ENCODE measurements at places on chromosomes 6 and 20.

DNA sequence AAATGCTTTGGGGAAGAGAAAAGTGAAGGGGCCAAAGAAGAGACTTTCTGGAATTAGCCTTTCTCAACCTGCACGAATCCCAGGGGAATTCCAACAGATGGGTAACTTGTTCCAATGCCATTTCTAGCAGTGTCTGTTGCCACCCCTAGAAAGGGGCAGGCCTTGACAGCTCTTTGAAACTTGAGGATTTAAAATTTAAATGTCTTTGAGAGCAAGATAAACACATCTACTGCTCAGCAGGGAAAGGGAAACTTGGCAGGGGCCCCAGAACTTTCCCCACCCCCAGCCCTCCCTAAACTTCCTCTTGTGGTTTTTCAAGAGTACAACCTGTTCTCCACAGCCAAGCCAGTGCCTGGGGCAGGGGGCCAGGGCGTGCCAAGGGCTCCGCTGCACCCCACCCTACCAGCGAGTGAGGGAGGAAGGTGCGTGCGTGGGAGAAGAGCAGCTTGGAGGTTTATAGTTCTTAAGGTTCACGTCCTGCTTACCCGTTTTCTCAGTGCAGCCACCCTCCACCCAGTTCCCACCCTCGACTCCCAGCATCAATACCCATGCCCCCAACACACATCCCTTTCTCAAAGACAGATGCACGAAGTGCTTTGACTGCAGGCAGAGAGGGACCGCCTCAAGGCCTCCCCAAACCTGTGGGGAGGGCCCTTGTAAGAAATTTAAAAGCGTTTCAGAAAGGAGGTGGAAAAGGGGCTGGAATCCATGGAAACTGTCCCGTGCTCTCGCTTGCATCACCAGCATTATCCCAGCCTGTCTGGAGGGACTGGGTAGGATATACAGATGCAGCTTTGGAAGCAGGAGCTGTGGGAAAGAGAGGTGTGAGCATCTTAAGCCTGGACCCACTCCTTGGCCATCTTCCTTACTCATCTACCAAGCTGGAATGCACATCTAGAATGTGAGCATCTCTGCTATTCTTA, 4.5 kb upstream of the TAF8 start:
- H3K4me3 ChIP-seq, result peak overlapping the region; percentile 98
- no peaks in the 10 kb centered on the region for H3K36me3 ChIP-seq
- H3K4me1 ChIP-seq, result peaks cover 85% of the 10 kb centered on the region
- no peaks in the 10 kb centered on the region for H3K27me3 ChIP-seq

DNA sequence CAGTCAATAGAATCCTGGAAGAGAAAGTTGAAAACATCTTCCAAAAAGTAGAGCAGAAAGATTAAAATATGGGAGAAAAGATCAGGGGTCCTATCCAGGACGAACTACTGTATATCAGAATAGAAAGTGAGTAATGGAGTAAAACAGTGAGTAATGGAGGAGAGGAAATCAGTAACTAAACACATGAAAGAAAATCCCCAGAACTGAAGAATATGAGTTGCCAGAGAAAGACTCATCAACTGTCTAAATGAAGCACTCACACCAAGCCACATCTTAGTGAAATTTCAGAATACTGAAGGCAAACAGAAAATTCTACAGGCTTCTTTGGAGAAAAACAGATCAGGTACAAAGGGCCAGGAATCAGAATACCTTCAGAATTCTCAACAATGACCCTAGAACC, 14.9 kb downstream of the IL17A start:
- DNase-seq, result no peak
- no peaks in the 10 kb centered on the region for H3K36me3 ChIP-seq
- H3K27me3 ChIP-seq, result no peaks in the 10 kb centered on the region
- H3K27ac ChIP-seq, result no peak overlapping the region
- H3K4me3 ChIP-seq, result no peak overlapping the region

GRCh38 chr6:72696055-72696454, 74.2 kb downstream of the KCNQ5 start:
- no peaks in the 10 kb centered on the region for H3K4me1 ChIP-seq
- H3K36me3 ChIP-seq, result no peaks in the 10 kb centered on the region
- DNase-seq, result no peak
- H3K27me3 ChIP-seq, result no peaks in the 10 kb centered on the region

- no peak overlapping the region for H3K4me3 ChIP-seq
- no peaks in the 10 kb centered on the region for H3K27me3 ChIP-seq
- no peak for DNase-seq
- H3K4me1 ChIP-seq, result no peaks in the 10 kb centered on the region
- no peak overlapping the region for H3K27ac ChIP-seq
These were observed 17.9 kb downstream of the CUL9 start for GRCh38 chr6:43199912-43200311.

DNA sequence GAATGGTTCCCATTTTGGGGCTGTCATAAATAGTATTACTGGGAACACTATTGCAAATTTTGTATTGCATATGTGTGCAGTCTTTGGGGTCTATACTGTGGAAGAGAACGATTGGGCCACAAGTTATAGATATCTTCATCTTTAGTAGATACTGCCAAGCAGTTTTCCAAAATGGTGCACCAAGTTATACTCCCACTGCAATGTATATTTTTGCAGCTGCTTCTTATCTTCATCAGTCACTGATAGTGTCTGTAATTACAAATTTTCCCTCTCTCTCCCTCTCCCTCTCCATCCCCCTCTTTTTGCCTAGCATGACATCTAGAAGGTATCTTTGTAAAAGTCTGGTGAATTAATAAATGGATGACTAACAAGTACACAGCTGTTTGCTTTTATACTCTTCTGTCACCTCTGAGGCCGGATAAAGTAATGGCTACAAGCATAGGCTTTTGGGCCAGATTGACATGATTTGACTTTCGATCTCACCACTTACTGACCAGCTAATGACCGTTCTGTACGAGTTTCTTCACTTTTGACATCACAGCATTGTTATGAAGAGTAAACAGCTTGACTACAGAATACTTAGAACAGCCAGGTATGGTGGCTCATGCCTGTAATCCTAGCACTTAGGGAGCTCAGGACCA, 113.3 kb upstream of the SLC2A12 start:
- no peak overlapping the region for H3K27ac ChIP-seq
- DNase-seq, result no peak
- H3K36me3 ChIP-seq, result no peaks in the 10 kb centered on the region
- H3K27me3 ChIP-seq, result no peaks in the 10 kb centered on the region
- H3K4me1 ChIP-seq, result no peaks in the 10 kb centered on the region

GRCh38 chr6:144777249-144777648, 492.1 kb downstream of the UTRN start:
- DNase-seq, result no peak
- peaks cover 41% of the 10 kb centered on the region for H3K36me3 ChIP-seq
- H3K4me3 ChIP-seq, result no peak overlapping the region
- H3K27me3 ChIP-seq, result no peaks in the 10 kb centered on the region
- no peaks in the 10 kb centered on the region for H3K4me1 ChIP-seq

DNA sequence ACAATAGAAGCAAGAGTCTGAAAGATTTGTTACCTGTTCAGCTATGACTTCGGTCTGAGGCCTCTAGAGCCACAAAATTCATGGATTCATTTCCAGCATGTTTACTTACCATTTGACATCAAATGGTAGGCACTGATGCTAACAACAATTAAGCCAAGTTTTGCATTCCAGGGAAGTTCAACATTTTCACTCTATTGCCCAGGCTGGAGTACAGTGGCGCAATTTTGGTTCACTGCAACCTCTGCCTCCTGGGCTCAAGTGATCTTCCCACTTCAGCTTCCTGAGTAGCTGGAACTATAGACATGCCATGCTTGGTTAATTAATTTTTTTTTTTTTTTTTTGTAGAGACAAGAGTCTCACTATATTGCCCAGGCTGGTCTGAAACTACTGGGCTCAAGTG, 114.1 kb upstream of the SGK1 start:
- H3K27me3 ChIP-seq, result no peaks in the 10 kb centered on the region
- H3K27ac ChIP-seq, result no peak overlapping the region
- no peaks in the 10 kb centered on the region for H3K4me1 ChIP-seq

DNA sequence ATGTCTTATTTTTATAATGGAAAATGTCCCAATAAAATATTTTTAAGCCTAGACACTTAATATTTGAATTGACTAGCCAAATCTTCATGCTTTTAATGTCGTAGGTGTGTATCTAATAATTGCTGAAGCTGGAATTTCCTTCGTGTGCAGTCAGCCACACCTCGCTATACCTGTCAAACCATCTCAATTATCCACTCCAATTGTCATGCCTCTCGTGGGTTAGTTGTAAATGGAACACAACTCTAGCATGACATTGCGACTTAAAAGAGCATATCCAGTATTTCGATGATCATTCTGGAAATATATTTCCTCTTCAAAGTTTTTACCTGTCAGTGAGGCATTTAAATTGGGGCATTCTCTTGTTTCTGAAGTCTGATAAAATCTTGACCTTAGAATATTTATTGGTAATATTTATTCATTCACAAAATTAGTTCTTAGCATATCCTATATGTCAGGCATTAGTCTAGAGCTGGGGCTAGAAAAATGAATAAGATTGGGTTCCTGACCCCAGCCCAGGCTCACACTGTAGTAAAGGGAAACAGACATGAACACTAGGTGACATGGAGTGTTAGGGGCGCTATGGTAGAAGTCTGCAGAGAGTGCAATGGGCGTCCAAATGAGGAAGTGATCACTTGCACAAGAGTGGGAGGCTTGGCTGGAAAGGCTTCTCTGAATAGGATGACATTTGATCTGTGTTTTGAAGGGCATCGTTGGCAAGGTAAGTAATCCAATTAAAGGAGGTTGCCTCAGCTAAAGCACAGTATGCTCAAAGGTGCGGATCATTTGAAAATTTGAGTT, 11.0 kb upstream of the CFAP206 start:
- peak; percentile 11 for DNase-seq
- H3K27me3 ChIP-seq, result no peaks in the 10 kb centered on the region
- no peaks in the 10 kb centered on the region for H3K36me3 ChIP-seq
- H3K27ac ChIP-seq, result no peak overlapping the region

- peaks cover 3% of the 10 kb centered on the region for H3K36me3 ChIP-seq
- no peak for DNase-seq
- H3K27ac ChIP-seq, result no peak overlapping the region
- H3K4me3 ChIP-seq, result no peak overlapping the region
These were observed 1.5 kb upstream of the COL9A3 start for GRCh38 chr20:62815066-62815991.

- H3K4me1 ChIP-seq, result peaks cover 3% of the 10 kb centered on the region
- no peak overlapping the region for H3K27ac ChIP-seq
- DNase-seq, result no peak
- H3K27me3 ChIP-seq, result no peaks in the 10 kb centered on the region
- no peak overlapping the region for H3K4me3 ChIP-seq
These were observed 49.0 kb upstream of the TAGAP start for GRCh38 chr6:159093609-159094443.

DNA sequence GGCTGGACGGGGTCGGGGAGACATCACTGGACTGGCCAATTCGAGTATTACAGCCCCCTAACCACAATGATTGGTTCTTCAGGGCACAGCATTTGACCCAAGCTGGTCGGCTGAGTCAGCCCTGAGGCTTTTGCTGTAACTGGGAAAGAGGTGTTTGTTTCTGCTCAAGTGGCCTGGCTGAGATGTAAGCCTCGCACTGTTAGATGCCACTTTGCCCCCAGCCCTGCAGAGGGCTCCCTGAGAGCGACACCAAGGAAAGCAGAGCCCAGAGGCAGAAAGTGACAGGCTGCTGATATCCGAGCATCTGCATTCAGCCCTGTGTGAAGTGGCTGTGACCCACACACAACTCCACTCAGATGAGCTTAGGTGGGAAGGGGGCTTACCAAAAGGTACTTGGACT, 19.4 kb downstream of the ERGIC3 start:
- no peaks in the 10 kb centered on the region for H3K4me1 ChIP-seq
- no peak overlapping the region for H3K27ac ChIP-seq
- H3K4me3 ChIP-seq, result no peak overlapping the region
- peak; percentile 67 for DNase-seq

DNA sequence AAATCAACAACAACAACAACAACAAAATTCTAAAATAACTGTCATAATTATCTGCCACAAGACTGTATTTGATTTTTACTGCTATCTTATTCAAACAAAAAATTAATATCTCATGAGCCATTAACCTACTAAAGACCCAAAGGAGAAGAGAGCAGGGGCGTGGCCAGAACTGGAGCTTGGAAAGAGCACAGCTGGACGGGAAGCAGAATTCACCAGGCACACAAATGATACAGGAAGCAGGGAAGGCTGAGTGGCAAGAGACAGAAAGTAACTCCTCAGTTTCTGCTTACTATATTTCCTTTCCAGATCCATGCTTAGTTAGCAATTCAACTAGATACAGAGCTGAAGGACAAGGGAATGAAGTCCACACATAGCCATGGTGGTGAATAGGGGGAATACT, 54.4 kb downstream of the FKBP5 start:
- H3K27me3 ChIP-seq, result no peaks in the 10 kb centered on the region
- H3K4me1 ChIP-seq, result no peaks in the 10 kb centered on the region

- no peaks in the 10 kb centered on the region for H3K36me3 ChIP-seq
- DNase-seq, result peak; percentile 74
- H3K27me3 ChIP-seq, result no peaks in the 10 kb centered on the region
These were observed 425.3 kb upstream of the NOX3 start for GRCh38 chr6:155880900-155881299.

DNA sequence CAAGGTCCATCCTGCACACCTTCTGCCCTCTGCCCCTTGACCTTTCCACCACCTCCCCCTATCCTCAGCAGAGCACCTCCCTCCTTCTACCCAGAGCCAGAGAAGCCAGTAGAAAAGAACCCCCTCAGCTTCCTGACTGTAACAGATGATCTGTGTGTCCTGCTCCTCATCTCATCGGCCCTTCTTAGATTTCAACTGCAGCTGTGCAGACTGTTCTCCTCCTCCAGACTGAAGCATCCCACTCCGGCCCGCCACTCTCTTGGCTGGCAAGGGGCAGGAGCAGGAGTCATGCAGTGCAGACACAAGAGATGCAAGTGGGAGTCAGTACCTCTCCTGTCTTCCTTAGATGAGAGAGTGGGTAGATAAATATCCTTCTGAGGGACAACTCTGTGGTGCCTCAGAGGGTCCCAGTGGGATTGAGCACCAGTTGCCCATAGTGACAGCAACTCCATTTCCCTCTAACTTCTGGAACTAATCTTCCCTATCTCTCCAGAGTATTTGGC, 163.5 kb upstream of the MLN start:
- H3K36me3 ChIP-seq, result no peaks in the 10 kb centered on the region
- no peak overlapping the region for H3K27ac ChIP-seq
- no peaks in the 10 kb centered on the region for H3K4me1 ChIP-seq
- no peak for DNase-seq
- H3K4me3 ChIP-seq, result no peak overlapping the region

DNA sequence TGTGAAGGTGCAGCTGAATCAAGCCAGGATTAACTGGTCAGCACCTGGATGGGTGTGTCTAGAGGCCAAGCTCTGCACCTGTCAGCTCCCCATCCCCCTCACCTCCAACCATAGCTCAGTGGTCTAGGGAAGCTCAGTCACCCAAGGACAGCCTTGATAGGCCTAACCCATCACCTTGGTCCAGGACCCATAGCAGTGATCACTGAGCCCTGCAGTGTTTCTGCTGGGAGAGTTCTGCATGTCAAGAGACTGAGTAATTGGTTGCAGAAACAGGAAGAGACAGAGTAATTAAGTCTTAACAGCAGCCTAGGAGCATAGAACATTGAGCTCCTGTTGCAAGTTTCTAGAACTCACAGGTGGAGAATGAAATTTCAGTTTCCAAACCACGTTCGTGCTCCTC, 18.7 kb upstream of the RALGAPB start:
- H3K27ac ChIP-seq, result no peak overlapping the region
- H3K36me3 ChIP-seq, result peaks cover 15% of the 10 kb centered on the region
- no peaks in the 10 kb centered on the region for H3K27me3 ChIP-seq
- H3K4me1 ChIP-seq, result no peaks in the 10 kb centered on the region

- H3K27ac ChIP-seq, result no peak overlapping the region
- H3K4me3 ChIP-seq, result no peak overlapping the region
- no peaks in the 10 kb centered on the region for H3K4me1 ChIP-seq
- H3K36me3 ChIP-seq, result no peaks in the 10 kb centered on the region
- no peaks in the 10 kb centered on the region for H3K27me3 ChIP-seq
These were observed 74.3 kb upstream of the VGLL2 start for GRCh38 chr6:117191009-117191408.
